ENCODE measurements at places on chromosomes 2 and 18.
A peak's percentile ranks its signal among the peaks of the same experiment; 100 is the strongest.

DNA sequence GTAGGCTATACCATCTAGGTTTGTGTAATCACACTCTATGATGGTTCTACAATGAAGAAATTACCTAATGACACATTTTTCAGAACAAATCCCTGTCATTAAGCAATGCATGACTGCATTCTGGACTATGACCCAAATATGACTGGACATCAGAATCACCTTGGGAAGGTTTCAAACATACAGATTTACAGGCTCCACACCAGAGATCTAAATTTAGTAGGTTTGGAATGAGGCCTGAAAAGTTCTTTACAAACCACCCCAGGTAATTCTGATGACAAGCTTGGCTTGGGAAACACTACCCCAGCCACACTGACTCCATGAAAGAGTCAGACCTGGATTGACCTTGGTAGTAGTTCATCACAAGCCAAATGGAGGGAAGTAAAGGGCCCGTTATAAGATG is 52.2 kb upstream of the NFE2L2 start:
- DNase-seq: no peak

DNA sequence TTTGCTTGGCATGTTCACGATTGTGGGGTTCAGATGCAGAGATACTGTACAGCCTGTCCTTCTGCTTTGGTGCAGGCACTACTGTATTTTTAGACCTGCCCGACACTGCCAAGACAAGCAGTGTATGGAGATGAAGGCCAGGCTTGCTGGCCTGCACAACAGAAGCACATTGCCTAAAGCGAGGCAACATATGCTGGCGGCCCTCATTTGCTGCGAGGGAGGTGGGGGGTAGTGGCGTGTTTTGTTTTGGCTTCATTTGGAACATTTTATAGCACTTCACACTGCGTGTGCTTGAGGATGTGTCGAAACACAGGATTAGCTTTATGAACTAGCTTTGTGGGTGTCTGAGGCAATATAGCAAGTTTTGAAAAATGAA is 27.0 kb downstream of the TMEM182 start:
- no peak for DNase-seq

- DNase-seq: no peak
Observed at GRCh38 chr2:190469771-190470170, 61.6 kb downstream of the MFSD6 start.

DNA sequence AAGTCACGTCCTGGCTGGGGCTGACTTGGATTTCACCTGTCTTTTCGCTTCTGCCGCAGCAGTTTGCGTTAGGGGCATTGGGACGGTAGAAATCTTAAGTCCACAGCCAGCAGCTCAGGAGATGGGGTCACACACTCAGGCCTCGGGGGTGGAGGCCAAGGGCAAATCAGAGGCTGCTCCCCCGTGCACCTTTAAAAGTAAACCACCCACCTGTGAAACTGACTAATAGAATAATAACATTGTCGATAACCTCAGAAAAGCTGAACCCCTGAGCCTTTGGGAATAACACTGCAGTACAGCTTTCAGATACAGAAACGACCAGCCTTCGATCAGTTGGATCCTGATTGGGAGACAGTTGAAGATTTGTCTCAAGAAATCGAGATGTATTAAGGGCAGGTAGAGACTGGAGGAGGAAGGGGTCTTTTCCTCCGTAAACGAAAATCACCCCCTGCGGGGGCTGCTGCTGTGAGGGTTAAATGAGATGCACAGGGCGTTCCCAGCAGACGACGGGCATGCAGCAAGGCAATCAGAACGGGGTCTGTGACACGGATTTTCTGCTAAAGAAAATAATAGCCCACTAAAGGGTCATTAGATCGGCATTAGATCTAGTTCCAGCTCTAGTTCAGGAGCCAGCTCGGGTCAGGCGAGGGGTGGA is 16.4 kb upstream of the NFATC1 start:
- no peak for DNase-seq

DNA sequence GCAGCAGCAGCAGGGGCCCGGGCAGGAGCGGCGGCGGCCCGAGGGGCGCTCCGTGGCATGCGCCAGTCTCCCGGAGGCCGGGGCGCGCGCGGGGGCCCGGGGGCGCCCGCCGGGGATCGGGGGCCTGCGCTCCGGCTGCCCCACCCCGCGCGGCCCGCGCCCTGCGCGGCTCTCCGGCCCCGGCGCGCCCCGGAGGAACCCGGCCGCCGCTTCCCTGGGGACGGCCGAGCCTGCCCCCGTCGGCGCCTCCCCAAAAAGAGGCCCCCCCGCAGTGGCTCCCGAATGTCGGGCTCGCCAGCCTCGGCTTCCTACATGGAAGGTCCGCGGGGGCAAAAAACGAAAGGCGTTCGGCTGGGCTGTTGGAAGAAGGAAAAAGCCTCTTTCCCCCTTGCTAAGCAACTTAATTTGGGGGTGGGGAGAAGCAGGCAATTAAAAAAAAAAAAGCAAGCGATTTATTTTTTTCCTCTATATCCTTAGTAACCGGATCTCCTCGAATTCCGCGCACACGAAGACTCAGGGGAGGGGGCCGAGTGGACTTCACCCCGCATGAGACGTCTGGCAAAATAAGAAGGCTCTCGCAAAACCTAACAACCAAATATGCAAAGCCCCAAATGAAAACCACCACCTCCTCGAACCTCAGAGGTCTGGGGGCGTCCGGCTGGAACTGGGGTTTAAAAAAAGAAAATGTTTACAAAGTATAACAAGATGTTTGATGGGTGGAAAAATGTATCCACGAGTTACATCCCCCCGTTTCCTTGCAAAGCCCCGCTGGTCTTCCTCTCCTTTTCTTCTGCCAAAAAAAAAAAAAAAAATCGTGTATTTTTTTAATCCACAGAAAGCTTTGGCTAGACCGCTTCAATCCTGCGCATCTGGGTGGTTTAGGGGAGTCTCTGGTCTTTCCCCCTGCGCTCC is at the start of gene SMAD7:
TSS of gene SMAD7 (minus strand) at position 430 of the 912 bp plus-strand sequence. CDS start 541 bp downstream, outside the sequence.
- no peak for DNase-seq

DNA sequence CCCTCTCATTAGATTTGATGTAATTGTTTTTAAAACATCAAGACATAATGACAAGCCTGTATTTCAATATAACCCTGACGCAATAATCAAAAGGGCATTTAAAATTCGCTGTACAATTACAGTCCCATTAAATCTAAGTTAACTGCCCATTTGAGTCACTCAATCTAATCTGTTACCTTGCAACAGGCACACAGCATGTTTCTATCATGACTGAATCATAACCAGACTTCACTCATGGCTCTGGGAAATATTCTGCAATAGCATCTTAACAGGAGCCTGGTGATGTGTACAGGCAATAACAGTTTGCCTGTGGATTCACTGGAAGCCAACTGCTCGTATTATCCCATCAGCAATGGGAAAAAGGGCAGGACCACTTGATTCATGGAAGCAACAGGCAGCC is 142.3 kb upstream of the NCKAP5 start:
- DNase-seq: no peak

DNA sequence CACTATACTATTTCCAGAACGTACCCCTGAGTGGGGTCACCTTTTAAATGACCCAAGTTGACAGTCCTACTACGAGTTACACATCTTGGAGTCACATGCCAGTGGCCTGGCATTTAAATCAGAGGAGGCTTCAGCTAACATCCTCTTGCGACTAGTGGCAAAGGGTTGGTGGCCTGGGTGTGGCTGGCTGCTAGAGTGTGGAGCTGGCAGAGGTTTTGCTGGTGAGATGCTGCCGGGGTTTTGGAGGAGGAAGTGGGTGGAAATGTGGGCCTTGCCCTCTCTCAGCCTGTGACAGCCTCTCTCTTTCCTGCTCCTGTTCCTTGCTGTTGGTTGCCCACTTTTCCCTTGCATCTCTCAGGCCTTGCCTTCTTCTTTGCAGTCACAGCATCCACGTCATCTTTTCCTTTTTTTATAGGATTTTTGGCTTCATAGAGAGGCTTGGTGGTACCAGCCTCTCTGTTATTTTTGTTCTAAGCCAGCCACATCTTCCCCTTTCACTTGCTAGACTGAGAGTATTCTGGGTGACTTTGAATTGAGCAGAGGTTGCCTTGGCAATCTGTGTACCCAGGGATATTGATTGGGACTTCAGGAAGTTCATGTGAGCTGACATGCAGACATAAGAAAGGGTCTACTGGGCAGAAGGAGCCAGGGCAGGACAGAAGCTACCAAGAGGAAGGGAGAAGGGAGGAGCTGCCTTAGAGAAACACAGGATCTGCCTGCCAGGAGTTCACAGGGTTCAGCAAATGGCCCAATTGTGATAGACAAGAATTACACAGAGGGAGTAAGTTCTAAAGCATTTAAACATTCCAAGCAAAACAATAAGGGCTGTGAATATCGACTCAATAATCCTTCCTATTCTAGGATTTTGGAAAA is 55.4 kb downstream of the CDC42EP3 start:
- DNase-seq: no peak

DNA sequence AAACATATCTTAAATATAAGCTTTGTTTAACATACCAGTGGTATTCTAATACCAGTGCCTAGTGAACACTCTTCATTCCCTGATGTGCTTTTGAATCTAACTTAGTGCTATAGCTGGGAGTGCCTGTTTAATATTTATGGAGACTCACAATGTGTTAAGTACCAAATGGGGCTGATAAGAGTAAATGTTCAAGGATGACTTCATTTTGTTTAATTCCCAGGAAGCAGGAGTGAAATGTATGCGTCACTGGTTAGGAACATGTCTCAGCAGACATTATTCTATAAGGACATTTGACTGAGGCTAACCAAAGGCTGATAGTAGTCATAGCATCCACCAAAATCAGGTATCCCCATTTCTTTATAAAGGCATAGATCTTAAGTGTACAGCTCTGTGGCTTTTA is 31.7 kb upstream of the LINC00305 start:
- no peak for DNase-seq

DNA sequence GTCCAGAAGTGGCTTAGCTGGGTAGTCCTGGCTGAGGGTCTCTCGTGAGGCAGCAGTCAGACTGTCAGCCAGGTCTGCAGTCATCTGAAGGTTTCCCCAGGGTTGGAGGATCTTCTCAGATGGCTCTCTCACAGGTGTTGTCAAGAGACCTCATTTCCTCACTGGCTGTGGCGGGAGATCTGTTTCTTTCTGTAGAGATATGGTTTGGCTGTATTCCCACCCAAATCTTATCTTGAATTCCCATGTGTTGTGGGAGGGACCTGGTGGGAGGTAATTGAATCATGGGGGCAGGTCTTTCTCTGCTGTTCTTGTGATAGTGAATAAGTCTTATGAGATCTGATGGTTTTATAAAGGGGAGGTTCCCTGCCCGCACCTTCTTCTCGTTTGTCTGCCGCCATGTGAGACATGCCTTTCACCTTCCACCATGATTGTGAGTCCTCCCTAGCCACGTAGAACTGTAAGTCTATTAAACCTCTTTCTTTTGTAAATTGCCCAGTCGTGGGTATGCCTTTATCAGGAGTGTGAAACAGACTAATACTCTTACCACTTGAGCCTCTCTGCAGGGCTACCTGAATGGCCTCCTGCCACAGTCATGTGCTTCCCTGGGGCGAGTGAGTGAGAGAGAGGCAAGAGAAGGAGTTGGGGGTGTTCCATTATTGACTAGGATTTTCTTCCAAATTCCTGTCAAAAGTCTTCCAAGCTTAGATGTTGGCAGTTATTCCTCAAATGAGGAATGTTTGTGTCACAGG is 23.6 kb downstream of the MALT1 start:
- no peak for DNase-seq

DNA sequence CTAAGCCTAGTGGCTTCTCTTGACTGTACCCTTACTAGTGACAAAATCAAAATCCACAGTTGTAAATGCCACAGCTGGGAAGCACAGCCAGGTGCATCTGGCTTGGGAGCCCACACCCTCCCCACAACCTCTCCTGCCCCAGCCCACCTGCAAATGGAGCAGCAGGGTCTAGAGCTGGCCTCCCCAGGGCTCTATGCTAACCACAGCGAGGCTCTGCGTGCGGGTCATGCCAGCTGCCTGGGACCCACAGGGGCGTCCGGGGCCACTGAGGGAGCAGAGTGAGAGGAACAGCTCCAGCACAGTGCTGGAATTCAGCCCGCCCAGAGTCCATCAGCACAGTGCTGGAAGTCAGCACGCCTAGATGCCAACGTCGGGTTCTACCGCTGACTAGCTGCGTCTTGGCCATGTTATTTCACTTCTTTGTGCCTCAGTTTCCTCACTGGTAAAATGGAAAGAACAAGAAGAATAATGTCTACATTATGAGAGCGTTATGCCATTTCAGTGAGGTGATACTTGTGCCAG is 109.1 kb upstream of the ID2 start:
- DNase-seq: no peak

- peak; percentile 29 for DNase-seq
Observed at GRCh38 chr18:51196118-51196810, 1.2 kb downstream of the MEX3C start.

- DNase-seq: no peak
Observed at GRCh38 chr2:217071416-217071815, 211.6 kb upstream of the TNP1 start.

DNA sequence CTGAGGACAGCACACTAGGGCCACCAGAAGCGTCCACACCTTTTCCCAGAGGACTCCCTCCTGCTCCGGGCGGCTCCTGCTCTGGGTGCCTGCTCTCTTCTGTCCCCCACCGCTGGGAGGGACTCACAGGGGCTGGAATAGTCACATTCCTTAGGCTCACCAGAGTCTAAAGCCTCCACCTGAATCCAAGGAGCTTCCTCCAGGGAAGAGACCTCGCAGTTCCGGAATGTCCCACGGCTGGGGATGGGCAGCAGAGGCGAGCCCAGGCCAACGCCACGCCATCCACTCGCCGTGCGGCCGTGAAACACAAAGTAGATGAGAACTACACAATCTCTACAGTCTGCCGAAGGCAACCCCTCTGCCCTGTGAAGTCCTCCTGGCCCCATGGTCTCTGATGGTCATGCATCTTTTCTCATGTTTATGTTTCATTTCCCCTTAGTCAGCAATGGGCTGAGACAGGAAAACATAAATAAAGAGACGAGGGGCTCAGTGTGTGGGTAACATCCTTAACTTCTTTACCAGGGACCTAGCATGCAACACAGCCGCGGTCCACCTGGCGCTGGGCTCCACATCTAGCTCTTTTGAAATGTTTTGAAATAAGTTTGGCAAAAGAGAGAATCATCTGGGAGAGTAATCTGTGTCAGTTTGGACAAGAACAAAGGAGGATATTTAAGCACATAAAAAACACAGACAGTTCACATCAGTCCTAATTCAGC is 98.4 kb downstream of the PXDN start:
- DNase-seq: no peak

- no peak for DNase-seq
Observed at GRCh38 chr18:12476955-12477354, 69.2 kb downstream of the PRELID3A start.

DNA sequence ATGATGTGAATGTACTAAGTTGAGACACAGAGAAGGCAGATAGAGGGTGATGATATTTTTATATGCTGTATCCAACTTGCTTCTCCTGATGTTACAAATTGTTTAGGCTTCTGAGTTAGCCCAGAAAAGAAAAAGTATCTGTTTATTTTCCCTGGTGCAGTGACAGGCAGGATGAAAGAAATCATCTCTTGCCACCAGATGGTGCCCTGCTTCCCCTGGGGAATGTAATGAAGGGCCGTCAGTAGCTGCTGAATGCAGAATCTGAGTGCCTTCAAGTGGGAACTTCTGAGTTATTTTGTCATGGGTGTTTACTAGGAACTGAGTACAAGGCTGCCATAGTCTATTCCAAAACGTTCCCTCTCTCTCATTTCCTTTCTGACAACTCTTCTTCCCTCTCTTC is 525.6 kb downstream of the MBD2 start:
- no peak for DNase-seq

GRCh38 chr2:167966937-167967913 is 280.2 kb downstream of the STK39 start:
- DNase-seq: no peak

- no peak for DNase-seq
Observed at GRCh38 chr2:225739328-225739727, 339.8 kb downstream of the NYAP2 start.
